CD8-positive, alpha-beta T cell (primary cell): ENCODE measurements at places on chromosomes 6 and 20. TPM values are rescaled to one million over a fixed set of nuclear protein-coding genes. Genes with fewer than 3 reads are reported as not detected.

GRCh38 chr6:155100087-155100486 lies 105.0 kb downstream of the TIAM2 start:
- no peak for DNase-seq

Gene RIMS4
- not detected for total RNA-seq

Gene ESF1
- 8.8 TPM for total RNA-seq

DNA sequence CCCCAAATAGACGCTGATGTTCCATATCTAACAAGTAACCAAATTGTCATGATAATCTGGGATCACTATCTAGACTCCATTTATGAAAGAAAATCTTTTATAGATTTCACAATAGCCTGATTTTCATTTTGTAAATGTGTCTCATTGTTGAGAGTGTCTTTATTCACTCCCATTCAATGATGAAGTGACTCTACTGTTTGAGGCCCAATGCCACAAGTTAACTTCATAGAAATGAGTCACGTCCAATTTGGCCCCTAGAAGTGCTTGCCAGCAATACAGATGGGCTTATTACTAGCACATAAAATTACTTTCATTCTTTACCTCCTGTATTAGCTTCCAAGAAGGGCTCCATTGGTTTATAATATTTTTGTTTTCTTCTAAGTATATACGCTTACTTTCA lies 6.3 kb downstream of the IPCEF1 start:
- no peak for DNase-seq

DNA sequence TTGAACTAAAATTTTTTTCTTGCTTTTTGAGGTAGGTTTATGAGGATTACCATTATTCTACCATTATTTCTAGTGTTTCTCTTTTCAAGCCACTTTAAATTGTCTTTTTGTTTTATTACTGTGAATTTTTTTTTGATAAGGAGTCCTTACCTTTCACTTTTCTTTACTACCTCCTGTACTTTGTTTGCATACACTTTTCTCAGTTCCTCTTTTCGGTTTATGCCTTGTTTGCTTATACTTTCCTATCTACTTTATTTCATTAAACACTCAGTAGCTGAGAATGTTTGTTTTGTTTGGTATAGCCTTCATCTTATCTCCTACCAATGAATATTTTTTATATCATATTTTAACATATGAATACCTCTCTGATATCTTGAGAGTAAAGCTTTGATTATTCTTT lies 147.9 kb downstream of the TFAP2B start:
- DNase-seq, result no peak
